Activated CD8-positive, alpha-beta memory T cell treated with anti-CD3 and anti-CD28 coated beads for 1 hour (primary cell): ENCODE measurements at places on chromosomes 5 and 9.
A peak's percentile ranks its signal among the peaks of the same experiment; 100 is the strongest.

DNA sequence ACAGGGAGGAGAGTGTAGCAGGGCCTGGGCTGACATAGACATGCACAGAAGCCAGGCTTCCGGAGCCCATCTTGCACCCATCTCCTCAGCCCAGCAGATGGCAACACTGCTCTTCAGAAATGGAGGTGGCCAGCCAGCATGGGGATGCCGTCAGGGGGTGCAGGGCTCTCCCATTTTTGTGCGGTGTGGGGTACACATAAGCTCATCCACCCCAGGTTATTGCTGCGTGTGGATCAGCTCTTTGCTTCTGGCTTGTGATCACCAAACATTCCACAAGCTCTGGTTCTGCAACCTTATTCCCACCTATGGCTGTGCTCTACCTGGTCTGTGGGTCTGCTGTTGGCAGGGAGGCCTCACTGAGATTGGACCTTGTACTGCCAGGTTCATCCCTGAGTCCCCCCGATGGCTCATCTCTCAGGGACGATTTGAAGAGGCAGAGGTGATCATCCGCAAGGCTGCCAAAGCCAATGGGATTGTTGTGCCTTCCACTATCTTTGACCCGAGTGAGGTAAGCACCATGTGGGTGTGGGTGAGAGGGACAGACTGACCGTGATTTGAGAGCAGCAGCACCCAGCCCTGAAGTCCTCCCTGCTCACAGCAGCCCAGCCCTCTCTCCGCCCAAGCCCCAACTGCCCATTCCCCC, 17.3 kb downstream of the SLC22A5 start:
- peak; percentile 60 for DNase-seq

GRCh38 chr5:109829331-109829730, 139.6 kb downstream of the MAN2A1 start:
- no peak for DNase-seq

DNA sequence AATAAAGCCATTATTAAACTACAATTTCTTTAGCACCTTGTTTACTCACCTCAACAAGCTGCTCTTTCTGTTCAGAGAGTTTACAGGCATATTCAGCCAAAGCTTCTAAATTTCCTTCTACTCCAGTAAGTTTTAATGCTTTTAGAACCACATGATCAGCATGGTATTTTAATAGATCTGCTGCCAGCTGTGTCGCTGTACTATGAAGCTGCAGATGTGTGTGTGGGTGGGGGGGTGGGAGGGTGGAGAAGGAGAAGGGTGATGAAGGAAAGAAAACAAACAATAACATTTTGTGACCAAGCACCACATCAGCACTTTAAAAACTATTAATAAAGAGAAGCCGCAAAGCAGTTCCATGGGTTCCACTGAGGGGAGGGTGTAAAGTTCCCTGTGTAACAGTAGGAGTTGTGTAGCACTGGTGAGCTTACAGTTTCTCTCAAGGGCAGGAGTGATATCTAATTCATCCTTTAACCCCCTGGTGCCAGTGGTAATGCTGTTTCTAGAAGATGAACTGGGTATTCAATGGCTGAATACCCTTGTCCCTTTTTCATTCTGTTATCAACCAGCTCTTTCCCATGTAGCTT, 38.5 kb downstream of the ABITRAM start:
- no peak for DNase-seq

GRCh38 chr5:14628346-14628745, 36.2 kb upstream of the OTULIN start:
- no peak for DNase-seq

- DNase-seq: no peak
These were observed at the start of gene IL31RA for GRCh38 chr5:55850839-55851674. IL31RA (plus strand) TSS chr5:55851357; CDS start chr5:55851571, 214 bp downstream.

GRCh38 chr5:87121304-87122150, 146.2 kb upstream of the RASA1 start:
- peak; percentile 4 for DNase-seq

- no peak for DNase-seq
These were observed 1.2 kb downstream of the PTBP3 start for GRCh38 chr9:112332214-112332613.
